Ascending aorta (tissue), 2 donors: ENCODE measurements at places on chromosomes 11 and 22.

GRCh38 chr11:59523541-59523940, 12.2 kb downstream of the OR4D9 start:
- no peak for DNase-seq

DNA sequence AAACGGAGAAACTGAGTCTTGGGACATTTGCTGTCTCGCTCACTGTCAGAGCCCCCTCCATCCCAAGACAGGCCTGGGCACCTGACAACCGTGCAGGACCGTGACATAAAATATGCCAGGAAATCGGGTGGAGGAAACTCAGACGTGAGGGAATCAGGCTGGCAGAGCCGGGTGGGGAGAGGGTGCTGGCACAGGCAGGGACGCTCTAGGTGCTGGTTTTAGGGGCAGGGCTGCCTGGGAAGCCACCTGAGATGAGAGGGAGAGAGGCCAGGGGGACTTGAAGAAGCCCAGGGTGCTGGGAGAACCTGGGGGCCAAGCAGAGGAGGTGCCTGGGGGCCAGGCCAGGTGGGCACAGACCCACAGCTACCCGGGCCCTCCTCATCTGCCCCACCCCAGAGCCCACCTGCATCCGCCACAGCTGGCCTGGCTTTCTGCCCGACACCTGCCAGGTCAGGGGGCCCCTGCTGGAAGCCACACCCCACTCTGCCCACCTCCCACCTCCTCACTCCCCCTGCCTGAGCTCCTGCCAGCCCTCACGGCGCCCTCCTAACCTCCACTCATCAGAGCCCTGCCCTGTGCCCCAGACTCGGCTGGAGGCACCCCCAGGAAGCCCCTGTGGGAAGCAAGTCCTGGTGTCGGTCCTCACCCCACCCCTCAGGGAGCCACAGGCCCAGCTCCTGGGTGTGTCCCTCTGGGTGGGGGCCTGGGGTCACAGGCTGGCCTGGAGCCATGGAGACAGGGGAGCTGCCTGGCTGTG, 27.3 kb upstream of the MUC5AC start:
- no peak for DNase-seq

GRCh38 chr11:132904607-132905006, 627.7 kb downstream of the OPCML start:
- DNase-seq, result no peak

DNA sequence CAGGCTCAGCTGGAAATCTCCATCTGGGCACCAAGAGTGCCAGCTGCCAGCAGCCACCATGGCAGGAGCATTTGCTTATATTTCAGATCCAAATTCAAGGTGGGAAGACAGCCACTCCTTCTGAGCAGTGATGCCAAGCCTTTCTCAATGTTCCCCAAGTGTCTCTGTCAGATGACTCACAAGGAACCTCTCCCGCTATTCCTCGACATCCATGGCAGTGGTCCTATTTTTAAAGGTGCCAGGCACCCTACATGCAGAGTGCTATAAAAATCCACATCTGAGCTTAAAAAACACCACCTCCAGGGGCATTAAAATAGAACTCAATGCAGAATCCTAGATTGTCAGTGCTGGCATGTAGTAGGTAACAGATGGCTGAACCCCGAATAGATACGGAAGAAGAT, 112.1 kb downstream of the SLC1A2 start:
- DNase-seq, result no peak

GRCh38 chr22:49368976-49369725, 458.5 kb downstream of the BRD1 start:
- no peak for DNase-seq

DNA sequence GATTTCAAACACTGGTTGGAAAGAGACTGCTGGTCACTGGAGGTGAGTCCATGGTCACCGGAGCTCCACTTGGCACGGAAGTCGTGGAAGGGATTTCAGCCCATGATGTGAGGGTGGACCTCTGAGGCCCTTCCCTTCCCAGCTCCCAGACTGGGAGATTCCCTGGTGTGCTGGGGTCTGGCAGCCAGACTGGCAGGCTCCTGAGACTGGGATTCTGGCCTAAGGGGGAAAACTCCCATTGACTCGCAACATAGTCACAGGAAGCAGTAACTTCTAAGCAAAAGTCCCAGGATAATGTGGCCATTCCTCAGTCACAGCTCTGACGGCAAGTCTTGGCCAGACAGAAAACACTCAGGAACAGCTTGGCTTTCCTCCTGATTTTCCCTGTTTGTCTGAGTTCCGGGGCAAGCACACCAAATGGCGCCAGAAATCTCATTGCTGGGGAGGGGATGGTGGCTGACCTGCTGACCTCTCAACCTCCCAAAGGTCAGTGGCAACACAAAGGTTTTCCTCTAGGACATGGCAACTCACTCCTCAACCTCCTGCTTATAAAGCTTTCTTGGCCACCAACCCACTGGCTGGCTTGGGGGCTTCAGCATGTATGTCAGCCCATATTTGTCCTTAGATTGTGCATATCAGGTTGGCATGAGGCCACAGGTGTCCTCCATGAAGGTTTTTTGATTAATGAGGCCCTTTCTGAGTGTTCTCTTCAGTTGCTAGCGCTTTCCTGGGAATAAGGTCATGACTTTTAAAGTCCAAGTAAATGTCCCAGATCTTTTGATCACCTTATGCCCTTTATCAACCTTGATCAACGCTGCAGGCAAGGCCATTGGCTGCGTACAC, 99.5 kb downstream of the CCDC81 start:
- DNase-seq, result no peak

GRCh38 chr11:40877256-40877655, 582.2 kb downstream of the LRRC4C start:
- DNase-seq, result no peak

DNA sequence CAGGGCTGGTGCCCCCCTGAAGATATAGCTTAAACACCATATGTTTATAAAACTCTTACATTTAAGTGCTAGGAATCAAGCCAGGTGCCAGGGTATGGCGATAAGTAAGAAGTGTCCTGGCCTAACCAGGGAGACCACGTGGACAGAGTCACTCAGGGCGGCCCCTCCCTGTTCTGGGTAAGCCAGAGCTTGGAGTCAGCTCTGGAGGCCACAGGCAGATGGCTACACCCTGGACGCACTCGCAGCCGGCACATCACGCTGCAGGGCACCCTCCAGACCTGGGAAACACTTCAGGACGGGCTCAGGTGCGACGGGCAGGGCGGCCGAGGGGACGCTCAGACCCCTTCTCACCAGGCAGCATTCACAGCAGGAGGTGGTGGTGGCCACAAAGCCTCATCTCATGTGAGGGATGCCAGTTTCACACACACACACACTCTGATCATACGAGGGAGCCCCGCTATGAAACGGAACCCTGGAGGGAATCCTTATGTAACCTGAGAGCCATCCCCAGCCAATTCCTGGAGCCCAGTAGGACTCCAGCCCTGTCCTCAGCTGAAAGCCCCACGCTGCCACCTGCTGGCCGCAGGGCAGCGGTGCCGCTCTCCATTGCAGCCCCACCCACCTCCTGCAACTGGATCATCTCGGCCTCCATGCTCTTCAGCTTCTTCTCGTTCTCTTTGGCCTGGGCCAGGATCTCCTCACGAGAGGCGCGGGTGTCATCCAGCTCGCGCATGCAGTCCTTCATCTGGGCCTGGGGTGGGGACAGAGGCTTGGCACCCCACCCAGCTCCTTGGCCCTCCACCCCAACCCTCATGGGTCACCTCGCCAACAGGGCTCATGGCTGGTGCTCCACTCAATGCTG, 33.4 kb downstream of the APOL1 start:
- DNase-seq, result peak; percentile 85

DNA sequence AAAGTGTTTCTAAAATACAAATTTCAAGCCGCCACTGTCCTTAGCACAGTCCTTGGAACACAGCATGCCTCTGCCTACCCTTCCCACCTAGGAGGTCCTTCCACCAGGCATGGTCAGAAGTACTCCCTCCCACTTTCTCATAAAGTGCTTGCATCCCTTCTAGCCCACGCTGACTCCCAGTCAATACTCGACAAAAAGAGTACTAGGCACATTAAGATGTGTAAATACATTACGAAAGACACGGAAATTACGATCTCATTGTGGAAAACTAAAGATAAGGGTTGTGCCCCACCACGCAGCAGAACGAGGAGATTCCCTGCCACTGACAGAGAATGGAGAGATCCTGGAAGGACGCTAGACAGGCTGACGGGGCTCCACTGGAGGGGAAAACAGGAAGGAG, 13.5 kb downstream of the CHKA start:
- DNase-seq, result no peak

DNA sequence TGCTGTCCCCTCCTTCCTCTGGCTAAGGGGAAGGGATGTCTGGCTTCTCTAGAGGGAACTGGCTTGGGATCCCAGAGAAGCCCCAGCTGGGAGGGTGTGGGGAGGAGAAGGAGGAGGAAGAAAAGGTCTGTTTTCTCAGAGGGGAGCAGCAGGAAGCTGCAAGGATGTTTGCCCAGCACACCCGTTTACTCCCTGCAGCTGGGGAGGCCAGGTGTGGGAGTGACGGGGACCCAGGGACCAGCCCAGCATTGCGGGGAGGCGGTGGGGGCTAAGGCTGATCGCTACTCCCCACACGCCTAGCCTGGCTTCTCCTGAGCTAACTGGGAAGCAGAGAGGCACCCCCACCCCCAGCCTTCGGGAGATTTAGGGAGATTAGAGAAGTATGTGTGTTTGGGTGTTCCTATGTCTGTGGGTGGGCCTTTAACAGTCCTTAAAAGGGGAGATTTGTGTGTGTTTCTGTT, 3.9 kb downstream of the CREB3L1 start:
- DNase-seq, result no peak

DNA sequence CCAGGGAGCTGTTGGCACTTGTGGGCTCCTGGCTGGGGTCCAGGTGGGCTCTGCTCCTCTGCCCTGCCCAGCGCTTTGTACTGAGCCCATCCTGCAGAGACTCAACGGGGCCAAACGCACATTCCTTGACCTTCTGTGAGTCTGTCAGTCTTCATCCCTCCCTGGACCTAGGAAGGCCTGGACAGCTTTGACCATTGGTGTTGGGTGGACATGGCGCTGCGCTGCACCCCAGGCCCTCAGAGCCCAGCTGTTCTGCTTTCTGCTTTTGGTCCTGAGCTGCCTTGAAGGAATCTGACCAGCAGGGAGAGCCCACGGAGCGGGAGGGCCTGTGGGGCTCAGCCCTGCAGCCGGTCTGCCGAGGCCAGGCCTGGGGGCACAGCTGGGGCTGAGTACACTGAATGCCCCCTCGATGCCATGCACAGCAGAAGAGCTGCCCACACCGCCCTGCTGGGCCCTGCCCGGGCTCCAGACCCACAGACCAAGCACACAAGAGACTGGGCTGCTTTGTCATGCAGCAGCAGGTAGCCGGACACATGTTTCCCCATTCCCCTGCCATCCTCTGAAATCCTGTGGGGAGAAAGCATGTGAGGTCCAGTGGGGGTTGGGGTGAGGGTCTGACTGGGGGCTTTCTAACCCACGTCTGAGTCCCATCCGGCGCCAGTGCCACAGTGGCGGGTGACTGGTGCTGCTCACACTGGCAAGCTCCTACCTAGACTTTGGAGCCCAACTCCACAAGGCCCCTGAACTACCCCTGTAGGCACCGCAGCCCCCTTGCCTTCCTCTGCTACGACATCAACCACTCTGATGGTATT, 24.1 kb upstream of the CCDC188 start:
- no peak for DNase-seq
